ENCODE measurements at places on chromosomes 12 and 14.
A peak's percentile ranks its signal among the peaks of the same experiment; 100 is the strongest.

- DNase-seq, result no peak
Observed at GRCh38 chr12:47145188-47145587, 65.4 kb upstream of the AMIGO2 start.

DNA sequence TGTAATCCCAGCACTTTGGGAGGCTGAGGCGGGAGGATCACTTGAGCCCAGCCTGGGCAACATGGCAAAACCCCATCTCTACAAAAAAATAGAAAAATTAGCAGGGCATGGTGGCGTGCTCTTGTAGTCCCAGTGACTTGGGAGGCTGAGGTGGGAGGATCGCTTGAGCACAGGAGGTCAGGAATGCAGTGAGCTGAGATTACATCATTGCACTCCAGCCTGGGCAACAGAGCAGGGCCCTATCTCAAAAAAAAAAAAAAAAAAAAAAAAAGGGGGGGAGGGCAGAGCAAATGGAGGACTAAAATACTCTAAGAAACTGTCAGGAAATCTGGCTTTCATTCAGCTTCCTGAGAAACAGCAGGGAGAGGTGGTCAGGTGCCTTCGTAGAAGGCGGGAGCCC, 31.7 kb upstream of the TSPAN9 start:
- DNase-seq, result no peak

DNA sequence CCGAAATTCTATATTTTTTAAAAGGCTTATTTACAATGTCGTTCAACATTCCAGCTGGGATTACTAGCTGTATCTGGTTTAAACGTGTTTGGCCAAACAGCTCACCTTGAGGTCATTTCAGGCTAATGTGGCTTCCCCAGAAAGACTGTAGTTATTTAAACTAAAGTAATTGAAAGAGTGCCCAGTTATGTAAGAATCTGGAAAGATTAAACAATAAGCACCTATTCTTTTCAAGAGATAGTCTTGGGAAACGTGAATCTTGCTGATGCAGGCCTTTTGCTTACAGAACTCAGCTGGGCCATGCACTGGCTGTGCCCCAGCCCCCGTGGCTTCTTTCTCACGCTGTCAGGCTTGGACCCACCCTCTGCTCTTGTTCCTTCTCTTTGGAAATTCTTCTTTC, 24.4 kb downstream of the GLRX5 start:
- no peak for DNase-seq

- no peak for DNase-seq
Observed at GRCh38 chr14:72731252-72732020, 162.5 kb downstream of the DPF3 start.

- no peak for DNase-seq
Observed at GRCh38 chr14:22524784-22525161, 64.3 kb downstream of the DAD1 start.

DNA sequence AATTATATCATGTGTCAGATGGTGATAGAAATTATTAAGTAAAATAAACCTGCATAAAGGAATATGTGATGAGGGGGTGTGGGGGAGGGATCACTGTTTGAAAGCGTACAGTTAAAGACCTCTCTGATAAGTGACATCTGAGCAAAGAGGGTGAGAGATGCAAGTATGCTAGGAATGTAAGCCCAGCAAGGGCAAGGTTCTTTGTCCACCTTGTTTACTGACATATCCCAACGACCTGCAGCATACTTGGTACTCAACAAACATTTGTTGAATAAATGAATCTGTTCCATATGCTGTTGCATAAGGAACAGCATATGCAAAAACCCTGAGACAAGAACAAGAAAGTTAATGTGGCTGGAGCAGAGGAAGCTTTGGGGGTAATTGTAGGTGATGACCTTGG, 12.0 kb upstream of the MDM1 start:
- DNase-seq, result no peak

DNA sequence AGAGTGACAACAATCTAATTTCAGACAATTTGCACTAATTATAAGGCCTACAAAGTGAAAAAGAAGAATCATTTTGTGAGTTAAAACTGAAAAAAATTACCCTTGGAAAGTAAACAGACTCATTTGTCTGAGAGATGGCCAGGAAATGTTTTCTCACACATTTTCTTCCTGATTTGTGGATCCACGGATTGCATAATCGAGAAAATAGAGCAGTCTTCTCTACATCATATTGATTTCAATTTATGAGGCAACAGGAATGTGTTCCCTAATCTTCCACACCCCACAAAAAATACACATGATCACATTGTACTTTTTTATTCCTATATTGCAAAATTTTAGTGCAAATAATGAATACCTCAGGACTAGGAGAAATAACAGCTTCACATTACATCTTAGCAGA, 160.8 kb downstream of the CCER1 start:
- DNase-seq, result no peak

DNA sequence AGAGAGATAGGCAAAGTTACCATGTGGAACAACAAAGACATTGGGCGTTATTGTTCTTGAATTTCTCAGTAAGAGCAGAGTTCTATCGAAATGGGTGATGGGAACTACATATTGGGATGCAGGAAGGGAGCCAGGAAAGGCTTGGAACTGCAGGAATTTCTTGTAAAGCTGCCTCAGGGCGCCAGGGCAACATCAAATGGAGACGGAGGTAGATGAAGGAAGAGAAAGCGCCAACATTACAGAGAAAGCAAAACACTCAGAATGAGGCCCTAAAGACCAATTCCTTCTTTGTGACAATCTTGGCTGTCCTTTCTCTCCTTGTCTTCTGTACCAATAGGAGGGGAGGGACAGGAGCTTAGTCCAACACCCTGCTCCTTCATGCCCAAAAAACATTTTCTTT, 148.4 kb downstream of the RPAP3 start:
- DNase-seq, result no peak

GRCh38 chr14:24513009-24513408, 4.9 kb upstream of the CMA1 start:
- DNase-seq, result no peak

- no peak for DNase-seq
Observed at GRCh38 chr14:51895375-51895774, 35.0 kb downstream of the GNG2 start.

DNA sequence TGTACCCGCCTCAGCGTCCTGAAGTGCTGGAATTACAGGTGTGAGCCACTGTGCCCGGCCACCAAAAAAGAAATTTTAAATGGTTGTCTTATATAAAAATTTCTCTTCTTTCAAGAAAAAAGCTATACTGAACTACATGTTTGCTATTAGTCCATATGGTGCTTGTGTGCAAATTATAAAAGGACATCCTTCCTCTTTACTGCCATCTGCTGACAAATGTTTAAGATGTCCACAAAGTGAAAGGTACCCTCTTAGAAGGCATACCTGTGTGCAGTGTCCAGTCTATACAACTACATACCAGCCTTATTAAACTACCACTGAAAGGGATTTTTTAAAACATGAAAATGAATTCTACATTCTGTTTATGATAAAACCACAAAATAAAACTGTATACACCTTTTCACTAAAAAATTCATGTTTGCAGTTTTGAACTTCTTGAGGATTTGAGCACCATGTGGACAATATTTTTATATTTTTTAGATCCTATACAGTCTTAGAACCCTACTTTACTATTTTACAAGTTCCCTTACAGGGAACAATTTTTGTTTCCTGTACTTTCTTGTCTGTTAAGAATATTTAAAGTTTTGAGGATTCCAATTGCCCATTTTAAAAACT, 32.8 kb upstream of the TOMM20L start:
- peak; percentile 35 for DNase-seq

DNA sequence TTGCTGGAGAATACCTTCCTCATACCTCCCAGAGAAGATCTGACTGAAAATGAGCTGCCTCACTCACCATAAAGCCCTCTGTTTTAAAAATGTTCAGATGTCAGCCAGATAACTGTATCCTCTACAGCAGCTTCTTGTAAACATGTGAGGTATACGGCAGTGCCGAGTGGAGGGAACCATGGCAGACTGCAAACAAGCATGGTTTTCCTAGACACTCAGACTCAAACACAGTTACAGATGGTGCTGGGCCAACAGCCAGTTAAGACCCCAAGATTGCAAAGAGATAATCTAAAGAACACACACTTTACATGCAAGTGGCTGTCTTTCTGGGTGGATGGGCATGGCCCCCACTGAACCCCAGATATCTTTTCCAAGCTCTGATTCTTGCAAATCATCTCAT, 16.6 kb upstream of the CCDC177 start:
- no peak for DNase-seq

DNA sequence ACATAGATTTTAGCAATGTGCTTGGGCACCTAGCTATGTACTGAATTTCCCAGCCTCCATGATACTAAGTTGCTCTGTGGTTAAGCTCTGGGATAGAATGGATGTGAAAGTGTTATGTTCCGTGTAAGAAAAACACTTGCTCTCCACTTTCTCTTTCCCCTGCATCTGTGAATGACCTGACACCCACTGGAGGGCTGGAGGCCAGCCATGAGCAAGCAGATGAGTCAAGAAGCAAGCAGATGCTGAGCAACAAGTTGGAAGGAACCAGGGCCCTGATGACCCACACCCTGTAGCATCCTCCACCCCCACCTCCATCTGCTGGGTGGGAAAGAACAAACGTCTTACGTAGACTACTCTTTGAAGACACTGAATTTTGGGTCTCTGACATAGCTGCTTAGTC, 56.6 kb downstream of the EID3 start:
- DNase-seq, result no peak

DNA sequence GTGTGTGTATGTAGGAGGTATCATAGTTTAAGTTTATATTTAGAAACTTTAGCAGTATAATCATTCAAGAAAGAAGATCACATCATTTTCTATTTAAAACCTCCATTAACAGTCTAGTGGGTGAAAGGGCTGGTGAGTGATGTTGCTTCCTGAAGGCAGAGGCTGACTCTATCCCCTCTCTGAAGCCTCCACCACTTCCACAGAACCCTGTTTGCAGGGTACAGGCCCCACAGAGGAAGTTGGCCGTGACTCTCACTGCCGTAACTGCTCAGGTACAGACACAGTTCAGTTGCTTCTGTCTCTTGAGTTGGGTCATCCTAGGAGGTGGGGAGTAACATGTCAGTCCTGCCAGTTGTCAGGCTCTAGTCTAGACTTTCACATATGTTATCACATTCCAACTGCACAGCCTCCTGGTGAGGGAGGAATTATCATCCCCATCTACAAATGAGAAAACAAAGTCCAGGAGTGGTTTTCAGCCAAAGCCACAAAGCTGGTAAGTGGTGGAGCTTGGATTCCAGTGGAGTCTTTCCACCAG, 31.5 kb downstream of the CFL2 start:
- no peak for DNase-seq

DNA sequence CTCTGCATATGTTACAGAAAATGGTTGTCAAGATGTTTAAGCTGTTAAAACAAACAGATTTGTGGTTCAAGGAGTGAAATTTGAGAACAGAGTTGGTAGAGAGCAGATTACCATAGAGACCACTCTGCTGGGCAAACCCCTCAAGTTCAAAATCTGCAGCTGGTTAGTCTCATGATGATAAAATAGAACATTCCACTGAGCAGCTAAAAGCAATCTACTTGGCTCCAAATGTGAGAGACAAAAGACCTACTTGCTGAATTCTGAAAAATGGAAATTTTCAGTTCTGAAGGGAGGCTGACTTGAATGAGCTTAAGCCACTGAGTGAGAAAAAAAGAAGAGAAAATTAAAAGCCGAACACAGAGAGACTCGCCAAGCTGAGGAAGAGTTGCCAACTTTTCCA, 519.3 kb downstream of the NOVA1 start:
- no peak for DNase-seq

DNA sequence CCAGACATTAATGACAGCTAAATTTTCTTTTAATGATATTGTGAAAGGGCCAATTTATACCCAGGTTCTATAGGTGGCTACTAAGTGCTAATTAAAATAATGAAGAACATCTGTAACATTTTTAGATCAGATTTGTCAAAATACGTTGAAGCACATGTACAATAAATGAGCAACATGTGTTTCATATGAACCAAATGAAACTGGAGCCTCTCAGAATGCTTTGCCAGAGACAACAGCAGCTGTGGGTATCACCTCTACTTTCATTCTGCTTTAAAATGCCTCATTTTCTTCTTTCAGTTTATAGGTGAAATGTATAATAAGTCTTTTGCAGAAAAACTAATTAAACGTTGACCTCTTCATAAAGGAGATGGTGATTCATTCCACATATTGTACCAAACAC, 26.1 kb upstream of the MYF6 start:
- no peak for DNase-seq

GRCh38 chr12:93121729-93122488, 192.8 kb upstream of the EEA1 start:
- DNase-seq, result no peak

DNA sequence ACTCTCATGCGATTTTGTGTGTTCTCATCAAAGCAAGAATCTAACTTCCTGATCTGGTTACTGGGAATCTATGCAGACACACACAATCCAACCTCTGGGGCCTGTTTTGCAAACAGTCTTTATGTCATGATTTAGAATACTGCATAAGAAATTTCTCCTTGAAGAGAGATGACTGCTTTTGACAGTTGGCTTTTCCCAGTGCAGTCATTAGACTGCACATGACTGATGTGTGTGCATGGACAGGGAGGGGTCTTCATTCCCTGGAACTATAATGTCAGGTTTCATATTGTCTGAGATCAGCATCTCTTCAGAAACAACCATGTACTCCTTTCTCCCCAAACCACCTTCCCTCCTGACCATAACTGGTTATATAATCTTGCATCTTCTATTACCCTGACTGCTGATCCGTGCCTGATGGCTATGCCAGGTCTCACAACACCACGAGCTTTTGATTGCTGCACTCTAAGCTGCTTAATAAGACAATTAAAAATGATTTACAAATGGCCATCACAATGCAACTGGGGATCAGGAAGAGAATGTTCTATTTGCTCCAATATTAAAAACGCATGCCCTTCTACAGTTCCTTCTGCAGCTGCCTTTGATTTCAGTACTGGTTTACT, 995.4 kb downstream of the NRXN3 start:
- no peak for DNase-seq

DNA sequence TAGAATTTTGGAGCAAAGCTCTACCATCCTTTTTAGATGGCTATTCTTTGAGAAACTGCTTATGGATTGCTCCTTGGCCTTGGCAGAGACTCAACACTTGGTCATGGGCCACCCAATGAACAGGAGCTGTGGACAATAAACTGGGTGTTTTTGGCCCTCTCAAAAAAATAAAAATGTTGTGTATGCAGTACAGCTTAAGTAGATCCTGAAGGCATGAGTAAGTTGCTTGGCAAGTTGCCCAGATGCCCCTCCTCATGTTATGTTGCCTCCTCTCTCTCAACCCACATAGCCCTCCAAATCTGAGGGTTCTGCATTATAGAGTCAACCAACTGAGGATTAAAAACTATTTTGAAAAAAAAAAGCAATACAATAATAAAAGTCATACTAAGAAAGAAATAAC, 124.9 kb downstream of the ATP23 start:
- no peak for DNase-seq

GRCh38 chr12:13812168-13812567, 169.2 kb downstream of the GRIN2B start:
- DNase-seq, result no peak

- no peak for DNase-seq
Observed at GRCh38 chr12:46442738-46443137, 70.2 kb upstream of the SLC38A2 start.

GRCh38 chr12:111699-112493, 45.3 kb downstream of the IQSEC3 start:
- no peak for DNase-seq
